ENCODE measurements at places on chromosomes 1 and 21. TPM values are rescaled to one million over a fixed set of nuclear protein-coding genes. Genes with fewer than 3 reads are reported as not detected.

DNA sequence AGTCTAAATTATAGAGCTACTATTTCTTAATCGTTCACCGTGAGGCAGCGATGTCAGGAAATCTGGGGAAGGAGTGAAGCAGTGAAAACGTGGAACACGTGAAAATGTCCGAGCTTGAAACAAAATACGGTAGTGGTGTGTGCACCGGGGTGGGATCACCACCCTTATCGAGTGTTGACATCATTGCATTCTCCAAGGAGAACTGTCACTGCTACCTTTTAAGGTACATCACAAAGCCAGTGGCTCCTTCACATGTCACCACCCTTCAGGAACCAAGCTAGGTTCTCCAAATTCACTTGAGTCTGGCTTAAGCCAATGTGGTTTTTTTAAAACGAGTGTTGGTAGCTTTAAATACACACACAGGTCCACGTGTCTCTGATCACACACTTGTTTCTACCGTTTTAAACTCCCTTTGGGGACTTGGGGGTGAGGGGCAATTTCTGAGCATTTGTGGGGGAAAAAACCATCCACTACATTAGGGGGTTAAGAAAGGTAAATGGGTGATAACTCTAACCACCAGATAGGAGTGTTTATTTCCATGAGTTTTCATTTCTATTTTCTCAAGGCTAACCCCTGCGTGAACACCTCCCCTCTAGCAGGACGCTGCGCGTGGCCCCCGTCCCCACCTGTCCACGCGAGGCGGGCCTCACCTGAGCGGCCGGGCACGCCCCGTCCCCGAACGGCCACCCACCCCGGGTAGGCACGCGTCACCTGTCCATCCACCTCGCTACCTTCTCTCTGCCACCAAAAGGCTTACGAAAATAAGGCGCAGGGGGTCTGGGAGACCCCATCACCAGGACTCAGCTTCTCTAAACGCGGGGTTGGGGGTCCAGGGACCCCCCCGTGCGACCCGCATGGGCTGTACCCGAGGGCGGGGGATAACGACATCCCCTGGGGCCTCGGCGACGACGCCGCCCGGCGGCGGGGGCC lies 978 bp downstream of the PRDM15 start:
- DNase-seq, result peak; percentile 44

DNA sequence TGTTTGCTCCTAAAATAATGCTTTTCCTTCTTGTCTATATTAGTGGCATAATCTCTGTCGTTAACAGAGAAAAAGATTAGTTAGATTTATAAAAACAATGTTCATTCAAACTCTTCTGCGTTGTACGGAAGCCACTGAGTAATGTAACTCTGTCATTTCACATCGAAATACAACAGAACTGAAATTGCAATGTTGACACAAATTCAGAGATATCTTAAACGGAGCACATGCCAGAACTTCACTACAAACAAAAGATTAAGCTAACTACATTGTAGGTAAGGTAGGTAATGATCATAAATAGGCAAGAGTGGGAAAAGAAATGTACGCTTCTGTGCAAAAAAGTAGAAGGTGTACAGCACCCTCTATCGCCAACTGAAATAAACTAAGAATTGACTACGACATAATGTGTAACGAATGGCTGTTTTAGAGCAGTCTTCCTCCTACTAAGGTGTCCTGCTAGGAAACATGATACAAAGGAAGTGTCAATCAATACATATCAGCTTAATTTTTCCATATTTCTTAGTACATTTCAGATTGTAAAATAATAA lies 56.6 kb downstream of the PCNX2 start:
- DNase-seq, result no peak

DNA sequence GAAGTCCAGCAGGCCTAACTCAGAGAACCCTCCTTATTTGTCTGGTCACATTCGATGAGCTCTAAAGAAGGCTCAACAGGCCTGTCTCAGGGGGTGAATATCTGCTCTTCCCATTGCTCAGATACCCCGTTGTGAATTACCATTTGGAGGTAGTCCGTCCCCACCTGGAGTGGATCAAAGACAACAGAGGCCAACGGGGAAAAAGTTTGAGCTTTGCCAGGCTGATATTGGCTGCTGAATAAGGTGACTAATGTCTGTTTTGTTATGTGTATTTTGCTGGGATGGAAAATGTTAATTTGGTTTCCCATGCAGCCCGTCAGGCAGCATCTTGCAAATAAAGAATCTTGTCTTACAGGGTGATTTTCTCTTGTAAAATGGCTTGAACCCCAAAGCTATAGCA lies 69.2 kb upstream of the EPS8L3 start:
- DNase-seq, result no peak

DNA sequence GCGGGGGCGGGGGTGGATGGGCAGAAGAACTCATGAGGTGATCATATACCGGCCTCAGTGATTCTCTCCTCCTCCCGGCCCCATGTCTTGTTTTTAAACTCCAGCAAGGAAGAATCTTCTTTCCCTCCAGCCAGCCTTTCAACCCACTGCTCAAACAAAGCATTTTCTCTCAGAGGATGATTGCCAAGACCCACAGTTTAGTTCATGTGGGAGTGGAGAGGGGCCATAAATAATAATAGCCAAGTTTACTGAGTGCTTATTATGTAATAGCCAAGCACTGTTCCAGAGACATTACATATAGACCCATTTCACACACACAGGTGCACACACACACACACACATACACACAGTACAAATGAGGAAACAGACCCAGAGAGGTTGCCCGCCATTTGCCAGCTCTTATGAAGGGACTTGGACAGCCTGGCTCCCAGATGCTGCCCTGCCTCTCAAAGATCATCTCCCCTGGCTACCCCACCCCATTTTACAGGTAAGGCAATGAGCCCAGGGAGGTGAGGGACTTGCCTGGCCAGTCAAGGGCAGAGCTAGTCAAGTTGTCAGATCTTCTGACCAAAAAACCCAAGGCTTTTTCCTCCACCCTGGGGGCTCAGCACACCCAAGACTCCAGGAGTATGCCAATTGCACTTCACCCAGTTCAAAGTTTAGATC lies 18.0 kb upstream of the BCAR3 start:
- DNase-seq, result no peak

GRCh38 chr1:25355841-25356395 lies 17.8 kb downstream of the TMEM50A start:
- DNase-seq, result no peak

The IRF2BP2 gene
- 43.8 TPM for total RNA-seq

Data from A673 (cell line).